ENCODE measurements at places on chromosomes 12 and 14. TPM values are rescaled to one million over a fixed set of nuclear protein-coding genes. Genes with fewer than 3 reads are reported as not detected.

DNA sequence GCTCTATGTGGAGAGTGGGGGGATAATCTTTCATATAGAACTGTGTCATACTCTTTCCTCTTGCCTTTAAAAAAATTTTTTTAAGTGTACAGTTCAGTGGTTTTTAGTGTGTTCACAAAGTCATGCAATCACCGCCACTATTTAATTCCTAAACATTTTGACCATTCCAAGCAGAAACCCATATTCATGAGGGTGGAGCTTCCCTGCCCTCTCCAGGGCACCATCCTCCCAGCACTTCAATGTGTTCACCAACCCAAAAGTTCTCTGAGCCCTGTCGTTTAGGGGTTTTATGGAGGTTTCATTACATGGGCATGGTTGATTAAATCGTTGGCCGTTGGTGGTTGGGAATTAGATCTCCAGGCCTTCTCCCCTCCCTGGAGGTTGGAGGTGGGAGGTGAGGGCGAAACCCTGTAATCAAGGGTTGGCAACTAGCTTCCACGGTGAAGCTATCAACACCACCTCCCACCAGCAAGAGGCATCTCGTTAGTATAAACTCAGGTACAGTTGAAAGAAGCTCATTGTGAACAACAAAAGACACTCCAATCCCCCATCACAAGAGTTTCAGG is 42.8 kb upstream of the WNK1 start:
- no peak for DNase-seq
- no peak overlapping the region for H3K27ac ChIP-seq
- H3K36me3 ChIP-seq = no peaks in the 10 kb centered on the region
- no peaks in the 10 kb centered on the region for H3K4me1 ChIP-seq

DNA sequence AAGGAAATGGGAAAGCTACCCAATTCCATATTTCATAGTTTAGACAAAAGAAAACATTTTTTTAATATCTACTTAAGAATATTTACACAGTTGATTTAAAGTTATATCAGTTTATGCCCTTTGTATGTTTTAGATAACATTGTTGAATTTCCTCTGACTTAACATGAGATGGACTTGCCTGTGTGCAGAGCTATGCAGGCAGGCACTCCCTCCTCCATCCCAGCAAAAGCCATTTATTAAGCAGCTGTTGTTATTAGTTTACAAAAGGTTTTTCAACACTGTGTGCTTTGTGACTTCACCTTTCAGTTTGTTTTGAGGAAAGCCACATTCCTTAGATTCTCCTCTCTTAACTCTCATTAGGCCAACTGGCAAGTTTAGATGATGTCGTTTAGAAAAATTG is 337.5 kb upstream of the PDE3A start:
- DNase-seq = no peak
- H3K36me3 ChIP-seq = no peaks in the 10 kb centered on the region
- no peak overlapping the region for H3K27ac ChIP-seq
- H3K4me3 ChIP-seq = no peak overlapping the region

GRCh38 chr14:69349091-69349777 is 48.9 kb downstream of the ERH start:
- no peak overlapping the region for H3K4me3 ChIP-seq
- H3K27me3 ChIP-seq = no peaks in the 10 kb centered on the region
- H3K36me3 ChIP-seq = no peaks in the 10 kb centered on the region
- DNase-seq = no peak

GRCh38 chr12:27161458-27162228 is 79.3 kb upstream of the C12orf71 start:
- H3K27ac ChIP-seq = no peak overlapping the region
- H3K36me3 ChIP-seq = no peaks in the 10 kb centered on the region
- no peaks in the 10 kb centered on the region for H3K4me1 ChIP-seq
- no peak for DNase-seq

GRCh38 chr12:119544765-119545625 is 48.6 kb upstream of the TMEM233 start:
- H3K36me3 ChIP-seq = no peaks in the 10 kb centered on the region
- H3K27ac ChIP-seq = no peak overlapping the region
- H3K4me3 ChIP-seq = no peak overlapping the region
- H3K4me1 ChIP-seq = no peaks in the 10 kb centered on the region
- peak; percentile 20 for DNase-seq

DNA sequence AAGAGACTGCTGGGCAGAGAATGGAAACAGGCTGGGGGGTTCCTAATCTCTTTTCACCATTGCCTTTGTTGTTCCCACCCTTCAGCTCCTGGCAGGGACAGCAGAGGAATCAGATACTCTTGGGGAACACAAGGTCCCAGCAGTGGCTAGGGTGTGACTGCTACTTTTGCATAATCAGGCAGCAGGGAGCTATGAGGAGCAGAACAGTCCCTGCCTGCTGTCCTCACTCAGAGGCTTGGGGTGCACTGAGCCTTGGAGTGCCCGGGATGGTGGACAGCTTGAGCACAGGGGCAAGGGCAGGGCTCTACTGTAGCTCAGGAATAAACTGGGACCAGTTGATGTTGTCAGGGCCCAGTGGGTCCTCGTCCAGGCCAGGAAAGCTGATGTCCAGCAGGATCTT is 1.5 kb upstream of the TEX52 start:
- H3K36me3 ChIP-seq = no peaks in the 10 kb centered on the region
- no peaks in the 10 kb centered on the region for H3K27me3 ChIP-seq
- no peak overlapping the region for H3K27ac ChIP-seq
- H3K4me3 ChIP-seq = no peak overlapping the region
- no peaks in the 10 kb centered on the region for H3K4me1 ChIP-seq

Gene POTEG
- not detected for total RNA-seq

GRCh38 chr12:66164349-66164821 is 5.4 kb downstream of the TMBIM4 start:
- no peak overlapping the region for H3K27ac ChIP-seq
- no peaks in the 10 kb centered on the region for H3K27me3 ChIP-seq
- no peak overlapping the region for H3K4me3 ChIP-seq

Gene DHH
- 1.6 TPM for total RNA-seq
